ENCODE measurements at places on chromosomes 7 and 10.

DNA sequence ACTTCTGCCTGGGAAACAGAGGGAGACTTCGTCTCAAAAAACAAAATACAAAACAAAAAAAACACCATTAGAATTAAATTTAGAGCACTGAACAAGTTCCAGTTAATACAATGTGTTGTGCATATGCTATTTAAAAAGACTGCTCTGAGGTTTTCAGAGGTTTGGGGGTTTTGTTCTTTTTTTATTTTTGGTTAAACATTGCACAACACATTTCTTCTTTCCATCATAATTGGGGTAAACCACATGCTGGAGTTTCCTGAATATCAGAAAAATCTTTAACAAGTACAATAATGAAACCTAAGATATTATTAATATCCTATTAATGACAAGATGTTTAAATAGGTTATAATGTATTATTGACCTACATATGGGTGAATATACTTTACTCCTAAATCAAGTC is 26.3 kb downstream of the IGF2BP3 start:
- DNase-seq, result no peak

DNA sequence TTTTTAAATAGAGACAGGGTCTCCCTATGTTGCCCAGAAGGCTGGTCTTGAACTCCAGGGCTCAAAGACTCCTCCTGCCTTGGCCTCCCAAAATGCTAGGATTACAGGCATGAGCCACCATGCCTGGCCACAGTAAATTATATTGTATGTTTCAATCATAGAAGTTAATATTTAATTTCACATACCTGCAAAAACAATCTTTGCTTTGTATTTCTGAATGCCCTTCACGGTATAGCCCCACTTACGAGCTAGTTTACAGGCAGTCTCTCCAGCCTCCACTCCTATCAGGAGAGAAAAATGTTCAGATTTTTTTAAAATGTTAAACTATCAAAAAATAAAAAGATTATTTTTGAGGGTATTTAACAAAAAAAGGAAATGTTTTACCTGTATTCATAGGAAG is 10.4 kb downstream of the OAT start:
- DNase-seq, result no peak

- no peak for DNase-seq
These were observed 137.7 kb downstream of the PRPF18 start for GRCh38 chr10:13724484-13724883.

DNA sequence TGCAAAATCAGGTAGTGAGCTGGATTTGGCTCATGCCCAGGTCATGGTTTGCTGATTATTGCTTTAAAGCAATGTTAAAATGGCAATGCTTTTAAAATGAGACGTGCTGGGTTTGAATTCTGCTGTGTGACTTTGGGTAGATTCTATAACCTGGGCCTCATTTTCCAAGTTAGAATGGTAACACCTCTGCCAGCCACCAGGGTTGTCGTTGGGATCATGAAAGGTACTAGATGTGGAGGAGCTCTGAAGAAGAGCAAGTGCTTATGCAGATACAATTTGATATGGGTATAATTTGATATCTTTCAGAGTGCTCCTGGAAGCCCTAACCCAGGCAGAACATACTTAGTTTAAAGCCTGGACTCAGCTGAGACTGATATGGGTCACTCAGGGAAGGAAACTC is 60.0 kb downstream of the EVX1 start:
- no peak for DNase-seq

- no peak for DNase-seq
These were observed 722.6 kb downstream of the GRID1 start for GRCh38 chr10:85643845-85644525.

DNA sequence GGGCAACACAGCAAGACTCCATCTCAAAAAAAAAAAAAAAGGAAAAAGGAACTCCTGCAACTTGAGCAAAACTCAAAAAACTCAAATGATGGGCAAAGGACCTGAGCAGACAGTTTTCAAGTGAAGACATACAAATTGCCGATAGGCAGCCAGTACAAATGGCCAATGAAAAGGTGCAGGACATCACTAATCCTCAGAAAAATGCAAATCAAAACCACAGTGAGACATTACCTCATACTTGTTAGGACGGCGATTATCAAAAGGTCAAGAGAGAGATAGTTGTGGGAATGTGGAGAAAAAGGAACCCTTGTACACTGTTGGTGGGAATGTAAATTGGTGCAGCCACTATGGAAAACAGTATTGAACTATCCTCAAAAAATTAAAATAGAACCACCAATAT is 16.8 kb downstream of the SVOPL start:
- DNase-seq, result no peak

GRCh38 chr7:18778594-18778993 is 283.0 kb downstream of the HDAC9 start:
- DNase-seq, result no peak

DNA sequence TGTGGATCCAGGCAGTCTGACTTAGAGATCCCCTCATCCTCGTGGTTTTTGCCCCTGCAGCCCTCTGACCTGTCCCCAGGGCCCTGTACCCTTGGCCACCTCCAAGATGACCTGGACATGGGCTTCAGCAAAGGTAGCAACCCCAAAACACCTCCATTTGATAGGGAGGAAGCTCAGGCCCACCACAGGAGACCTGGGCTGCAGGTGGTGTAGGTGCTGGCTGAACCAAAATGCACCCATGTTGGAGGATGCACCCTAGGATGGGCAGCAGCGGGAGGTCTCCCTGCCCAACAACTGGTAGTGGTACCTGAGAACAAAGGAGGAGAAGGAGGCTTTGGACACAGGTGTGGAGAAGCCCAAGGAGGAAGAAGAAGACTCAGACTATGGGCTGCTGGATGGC is 188.7 kb downstream of the ZNF716 start:
- DNase-seq, result no peak

GRCh38 chr7:48183965-48184364 is 12.7 kb downstream of the ABCA13 start:
- DNase-seq, result no peak

DNA sequence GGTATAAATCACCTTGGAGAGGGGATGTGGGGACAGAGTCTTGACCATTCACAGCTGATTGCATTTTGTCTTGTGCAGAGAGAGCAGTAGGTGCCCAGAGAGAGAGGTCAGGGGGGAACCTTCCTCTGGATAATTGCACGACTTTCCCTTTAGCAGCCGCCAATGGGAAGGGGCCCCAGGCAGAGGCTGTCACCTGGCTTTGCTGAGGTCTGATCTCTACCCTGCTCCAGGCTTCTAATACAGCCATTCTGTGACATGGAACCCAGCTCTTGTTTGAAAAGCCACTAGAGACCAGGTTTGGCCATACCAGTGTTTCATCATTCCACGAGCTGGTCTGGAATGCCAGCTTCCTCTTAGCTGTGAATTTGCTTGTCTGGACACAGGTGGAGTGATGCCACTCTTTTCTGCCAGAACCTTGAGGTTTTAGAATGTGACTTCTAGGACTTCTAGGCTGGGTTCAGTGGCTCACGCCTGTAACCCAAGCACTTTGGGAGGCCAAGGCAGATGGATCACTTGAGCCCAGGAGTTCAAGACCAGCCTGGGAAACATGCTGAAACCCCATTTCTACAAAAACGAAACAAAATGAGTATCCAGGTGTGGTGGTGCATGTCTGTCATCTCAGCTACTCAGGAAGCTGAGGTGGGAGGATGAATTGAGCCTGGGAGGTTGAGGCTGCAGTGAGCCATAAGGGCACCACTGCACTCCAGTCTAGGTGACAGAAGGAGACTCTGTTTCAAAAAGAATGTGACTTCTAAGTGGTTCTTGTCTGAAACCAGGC is 159.9 kb downstream of the CAMK1D start:
- no peak for DNase-seq

DNA sequence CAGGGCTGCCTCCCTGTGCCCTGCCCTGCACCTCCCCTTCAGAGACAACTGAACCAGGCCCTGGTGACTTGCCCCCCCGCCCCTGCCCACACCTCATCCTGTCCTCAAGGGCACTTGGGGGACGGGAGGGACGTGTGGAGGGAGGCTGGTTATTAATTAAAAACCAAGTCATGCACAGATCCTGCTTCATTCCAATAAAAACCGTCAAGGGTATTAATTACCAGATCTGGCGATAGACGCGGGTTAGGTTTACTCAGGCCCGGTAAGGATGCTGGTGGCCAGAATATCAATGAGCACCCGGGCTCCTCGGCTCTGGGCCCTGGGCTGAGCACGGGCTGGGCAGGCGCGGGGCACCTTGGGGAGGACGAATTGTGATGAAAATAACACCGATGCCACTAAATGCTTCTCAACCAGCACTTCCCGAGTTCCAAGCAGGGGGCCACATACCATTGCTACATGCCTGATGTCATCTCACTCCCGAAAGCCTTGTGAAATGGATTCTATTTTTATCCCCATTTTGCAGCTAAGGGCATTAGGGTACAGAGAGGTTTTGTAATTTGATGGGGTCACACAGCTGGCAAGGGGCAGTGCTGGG is 24.5 kb upstream of the GTF2IRD1 start:
- peak; percentile 41 for DNase-seq

DNA sequence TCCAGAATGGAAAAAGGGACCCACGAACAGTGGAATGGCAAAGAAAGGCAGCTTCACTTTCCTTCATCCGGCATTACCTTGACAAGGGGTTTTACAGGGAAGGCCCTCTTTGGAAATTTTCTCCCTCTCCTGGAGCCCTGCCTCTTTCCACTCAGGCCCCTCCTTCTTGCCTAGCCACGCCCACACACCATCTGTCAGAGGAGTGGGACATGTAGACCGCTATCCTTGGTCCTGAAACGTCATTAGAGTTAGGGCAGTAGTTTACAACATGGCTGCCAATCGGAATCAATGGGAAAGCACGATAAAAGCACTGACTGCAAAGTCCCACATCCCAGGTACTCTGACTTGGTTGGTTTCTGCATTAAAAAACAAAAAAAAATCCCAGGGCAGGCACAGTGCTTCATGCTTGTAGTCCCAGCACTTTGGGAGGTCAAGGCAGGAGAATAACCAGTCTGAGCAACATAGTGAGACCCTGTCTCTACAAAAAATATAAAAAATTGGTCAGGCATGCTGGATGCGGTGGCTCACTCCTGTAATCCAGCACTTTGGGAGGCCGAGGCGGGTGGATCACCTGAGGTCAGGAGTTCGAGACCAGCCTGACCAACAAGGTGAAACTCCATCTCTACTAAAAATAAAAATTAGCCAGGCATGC is 96.4 kb downstream of the MARCHF5 start:
- DNase-seq, result peak; percentile 22

- no peak for DNase-seq
These were observed 952 bp downstream of the SRRM3 start for GRCh38 chr7:76202666-76203030.

- DNase-seq, result no peak
These were observed 17.6 kb downstream of the CPED1 start for GRCh38 chr7:121005996-121006584.

GRCh38 chr7:26305090-26305868 is 13.6 kb downstream of the SNX10 start:
- DNase-seq, result no peak

- no peak for DNase-seq
These were observed 3.5 kb upstream of the NACAD start for GRCh38 chr7:45092100-45092930.

DNA sequence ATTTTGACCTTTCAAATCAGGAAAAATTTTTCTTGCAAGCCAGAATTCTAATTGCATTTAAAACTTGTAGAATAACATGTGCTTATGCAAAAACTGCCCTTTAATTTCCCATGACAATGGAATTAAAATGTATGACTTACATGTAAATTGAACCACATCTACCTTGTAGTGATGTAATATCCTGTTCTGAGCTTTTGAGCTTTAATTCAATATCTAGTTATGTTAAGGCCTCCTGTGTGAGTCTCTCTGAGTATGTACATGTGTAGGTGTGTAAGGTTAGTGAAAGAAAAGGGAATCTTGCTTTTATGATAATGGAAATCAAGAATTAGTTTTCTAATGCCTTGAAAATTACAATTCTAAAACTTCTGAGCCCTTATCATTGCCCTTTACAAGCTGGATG is 344.8 kb upstream of the AKR1E2 start:
- DNase-seq, result no peak

GRCh38 chr7:100908512-100908911 is 12.8 kb upstream of the ACHE start:
- DNase-seq, result no peak

- no peak for DNase-seq
These were observed 17.3 kb downstream of the FAM107B start for GRCh38 chr10:14757394-14757793.

GRCh38 chr7:67547183-67547907 is 550.7 kb downstream of the TYW1 start:
- DNase-seq, result no peak

DNA sequence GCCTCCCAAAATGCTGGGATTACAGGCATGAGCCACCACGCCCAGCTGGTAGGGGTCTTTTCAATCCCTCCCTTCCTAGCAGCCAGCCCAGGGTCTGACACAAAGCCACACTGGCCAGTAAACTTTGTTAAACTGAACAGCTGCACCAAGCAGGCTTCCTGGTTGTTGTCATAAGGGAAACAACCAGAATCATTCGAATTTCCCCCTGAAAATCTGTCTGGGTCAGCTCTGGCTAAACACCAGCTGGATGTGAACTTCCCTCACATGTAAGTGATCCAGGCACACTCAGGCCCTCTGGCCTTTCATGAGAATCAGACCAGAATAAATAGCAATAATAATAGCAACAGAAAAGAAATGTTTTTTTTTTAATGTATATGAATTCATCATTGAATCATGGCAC is 7.4 kb downstream of the IMPDH1 start:
- DNase-seq, result no peak

DNA sequence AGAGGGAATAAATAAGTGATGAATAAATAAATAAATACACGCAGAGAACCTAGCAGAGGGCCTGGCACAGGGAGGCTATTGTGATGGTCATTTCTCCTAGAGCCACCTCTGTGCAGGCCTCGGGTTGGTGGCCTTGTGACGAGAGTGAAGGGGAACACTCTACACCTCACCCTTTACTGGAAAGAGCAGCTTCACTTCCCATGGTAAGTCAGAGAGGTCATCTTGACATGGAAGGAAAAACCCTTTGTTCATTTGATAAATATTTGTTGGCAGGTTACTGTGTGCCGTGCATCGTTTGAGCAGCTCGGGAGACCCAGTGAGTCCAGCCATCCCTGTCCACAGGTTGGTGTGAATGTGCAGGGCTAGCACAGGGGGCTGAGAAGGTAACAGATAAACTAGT is 70.2 kb upstream of the PODXL start:
- DNase-seq, result no peak

- peak; percentile 73 for DNase-seq
These were observed 876 bp downstream of the GNAI1 start for GRCh38 chr7:80135309-80136104.

DNA sequence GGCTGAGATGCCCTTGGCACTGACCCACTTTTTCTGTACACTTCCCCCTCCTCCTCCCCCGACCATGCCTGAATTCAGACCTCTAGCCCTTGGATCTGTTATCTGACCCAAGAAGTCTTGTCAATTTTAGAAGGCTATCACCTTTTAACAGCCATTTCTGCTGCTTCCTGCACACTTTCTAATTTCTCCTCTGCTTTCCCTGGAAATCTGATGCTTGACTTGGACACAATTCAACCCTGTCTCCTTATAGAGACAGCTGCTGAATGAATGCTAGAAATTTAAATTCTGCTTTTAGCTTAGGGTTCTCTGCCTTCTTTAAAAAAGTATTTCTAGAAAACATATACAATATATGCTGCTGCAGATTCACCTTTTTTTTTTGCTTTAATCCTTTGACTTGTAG is 417.9 kb upstream of the KLF6 start:
- DNase-seq, result no peak

GRCh38 chr10:5198386-5198785 is 1.7 kb downstream of the AKR1C4 start:
- no peak for DNase-seq

Measured in brain (organoid and tissue), 16 donors.